ENCODE measurements at places on chromosomes 3 and 15.

DNA sequence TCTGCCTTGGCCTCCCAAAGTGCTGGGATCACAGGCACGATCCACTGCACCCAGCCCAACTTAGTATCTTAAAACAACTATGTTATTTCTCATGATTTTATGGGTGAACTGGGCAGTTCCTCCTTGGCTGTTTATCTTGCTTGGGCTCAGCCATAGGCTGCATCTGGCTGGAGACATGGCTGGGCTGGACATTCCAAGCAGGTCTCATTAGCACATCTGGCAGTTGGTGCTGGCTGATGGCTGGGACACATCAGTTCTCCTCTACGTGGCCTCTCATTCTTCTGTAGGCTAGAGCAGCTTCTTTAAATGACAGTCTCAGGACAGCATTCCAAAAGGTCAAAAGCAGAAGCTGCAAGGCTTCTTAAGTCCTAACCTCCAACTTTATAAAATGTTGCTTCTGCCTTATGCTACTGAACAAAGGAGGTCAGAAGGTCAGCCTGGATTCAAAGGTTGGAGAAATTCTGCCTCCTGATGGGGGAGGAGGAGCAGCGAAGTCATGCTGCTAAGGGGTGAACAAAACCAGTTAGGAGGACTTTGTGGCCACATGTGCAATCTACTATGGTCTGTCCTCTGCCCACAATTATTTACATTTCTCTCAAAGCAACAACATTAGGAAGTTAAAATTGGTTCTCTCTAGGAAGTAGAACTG lies 144.0 kb downstream of the AQP9 start:
- DNase-seq, result no peak

GRCh38 chr3:113783463-113783862 lies 36.6 kb downstream of the ATP6V1A start:
- DNase-seq, result no peak

DNA sequence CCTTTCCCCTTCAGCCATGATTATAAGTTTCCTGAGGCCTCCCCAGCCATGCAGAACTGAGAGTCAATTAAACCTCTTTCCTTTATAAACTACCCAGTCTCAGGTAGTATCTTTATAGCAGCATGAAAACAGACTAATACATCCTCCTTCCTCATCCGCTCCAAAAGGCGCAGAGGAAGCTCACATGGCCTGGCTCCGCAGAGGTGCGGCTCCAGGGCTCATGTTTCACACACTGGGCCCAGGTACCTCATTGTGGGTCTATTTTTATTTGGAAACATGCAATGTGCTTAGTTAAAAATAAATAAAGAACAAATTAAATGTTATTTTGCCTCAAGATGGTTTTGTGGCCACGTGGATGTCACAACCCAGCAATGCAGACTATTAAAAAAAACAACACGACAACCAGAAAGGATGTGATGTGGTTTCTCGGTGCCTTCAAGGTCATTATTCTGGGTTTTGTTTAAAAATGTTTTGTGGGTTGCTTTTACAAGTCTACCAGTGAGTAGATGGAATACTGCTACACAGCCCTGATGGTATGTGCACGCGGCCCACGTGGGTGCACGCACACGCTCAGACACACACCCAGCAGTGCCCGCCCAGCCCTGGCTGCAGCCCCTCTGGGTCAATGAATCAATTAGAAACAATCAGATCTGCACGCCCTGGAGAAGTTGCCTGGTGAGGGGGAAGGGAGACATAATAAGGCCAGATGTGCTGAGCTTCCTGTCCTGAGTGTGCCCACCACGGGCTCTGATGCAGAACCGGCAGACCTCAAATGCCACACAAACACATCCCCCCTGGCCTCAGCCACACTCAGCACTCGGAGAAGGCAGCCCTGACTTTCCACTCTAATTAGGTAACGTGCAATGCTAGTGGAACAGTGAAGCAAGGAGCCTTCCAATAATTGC lies 140.1 kb downstream of the ADAMTS17 start:
- no peak for DNase-seq

DNA sequence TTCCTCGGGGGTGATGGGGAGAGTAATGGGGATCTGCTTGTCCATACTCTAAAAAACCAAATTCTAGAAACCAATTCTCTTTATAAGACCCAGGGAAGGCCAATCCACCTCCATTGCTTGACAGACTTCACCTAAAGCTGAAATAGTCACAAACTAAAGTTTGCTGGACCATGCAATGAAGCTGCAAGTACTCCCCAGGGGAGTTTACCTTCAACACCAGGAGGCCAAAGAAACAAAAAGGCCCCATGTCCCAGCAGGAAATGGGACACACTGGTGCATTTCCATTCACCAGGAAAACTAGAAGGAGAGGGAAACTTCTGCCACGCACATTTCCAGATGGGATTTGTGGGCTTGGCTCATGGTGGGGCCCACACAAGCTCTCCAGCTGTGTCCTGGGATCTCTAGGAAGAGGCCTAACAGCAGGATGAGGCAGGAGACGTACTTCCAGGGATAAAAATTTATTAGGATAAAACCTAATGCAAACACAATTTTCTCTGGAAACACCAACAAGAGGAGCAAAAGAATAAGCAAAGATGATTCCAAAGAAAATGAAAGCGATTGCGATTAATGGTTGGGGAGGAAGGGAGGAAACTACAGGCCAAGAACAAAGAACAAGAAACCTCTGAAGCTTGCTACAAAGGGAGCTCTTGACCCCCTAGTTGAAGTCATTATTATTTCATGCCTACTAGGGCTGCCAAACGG lies 238.0 kb upstream of the LRTM1 start:
- no peak for DNase-seq

- DNase-seq, result no peak
Observed at GRCh38 chr15:84736375-84736774, 12.0 kb upstream of the ZNF592 start.

GRCh38 chr3:39383881-39384664 lies 903 bp downstream of the SLC25A38 start:
- DNase-seq, result peak; percentile 87

DNA sequence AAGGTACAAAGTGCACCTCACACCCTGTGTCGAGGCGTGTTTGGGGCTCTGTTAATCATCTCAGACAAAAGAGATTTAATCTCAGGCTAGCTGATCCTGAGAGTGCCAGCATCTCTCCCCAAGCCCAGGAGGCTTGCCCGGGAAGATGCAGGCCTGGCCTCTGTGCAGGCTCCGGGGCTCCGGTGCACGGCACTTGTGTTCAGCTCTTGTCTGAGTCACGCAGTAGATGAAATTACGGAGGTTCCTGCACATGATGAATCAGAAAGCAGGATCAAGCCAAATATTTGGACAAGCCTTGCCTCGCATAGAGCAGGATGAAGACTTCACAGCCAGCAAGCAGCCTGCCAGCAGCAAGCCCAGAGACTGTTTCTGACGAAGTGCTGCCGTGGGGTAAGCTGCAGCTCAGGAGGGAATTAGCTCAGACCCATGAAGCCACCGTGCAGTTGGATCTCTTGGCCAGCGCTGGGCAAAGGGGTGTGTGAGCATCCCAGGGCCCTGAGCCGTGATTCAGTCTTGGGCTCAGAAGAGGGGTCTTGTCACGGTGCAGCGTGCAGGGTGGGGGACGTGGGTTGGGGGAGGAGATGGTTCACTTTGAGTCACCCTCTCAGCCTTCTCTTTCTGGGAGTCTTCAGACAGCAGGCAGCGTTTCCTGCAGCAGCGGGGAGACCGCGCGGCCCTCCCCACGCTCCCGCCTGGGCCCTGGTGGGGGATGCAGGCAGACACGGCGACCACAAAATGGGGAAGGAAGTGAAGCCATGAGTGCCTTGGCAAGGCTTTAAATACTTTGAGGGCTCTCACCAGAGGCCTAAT lies 89.2 kb upstream of the MEF2A start:
- no peak for DNase-seq

DNA sequence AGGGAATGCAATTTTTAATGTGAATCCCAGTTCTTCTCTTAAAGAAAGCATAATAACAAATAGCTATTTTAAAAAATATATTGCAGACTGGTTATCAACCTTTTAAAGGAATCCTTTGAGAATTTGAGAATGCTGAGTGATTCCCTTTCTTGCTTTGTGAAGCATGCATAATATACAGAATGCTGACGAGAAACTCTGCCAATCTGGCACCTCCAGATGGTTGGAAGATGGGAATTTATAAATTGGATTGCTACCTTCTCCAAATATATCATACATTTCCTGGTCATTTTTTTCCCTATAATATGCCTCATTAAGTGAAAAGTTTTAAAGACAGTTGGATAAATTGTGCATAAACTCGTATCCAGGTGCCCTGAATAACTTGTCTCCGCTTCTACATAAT lies 333.9 kb upstream of the ARPP21 start:
- DNase-seq, result no peak

DNA sequence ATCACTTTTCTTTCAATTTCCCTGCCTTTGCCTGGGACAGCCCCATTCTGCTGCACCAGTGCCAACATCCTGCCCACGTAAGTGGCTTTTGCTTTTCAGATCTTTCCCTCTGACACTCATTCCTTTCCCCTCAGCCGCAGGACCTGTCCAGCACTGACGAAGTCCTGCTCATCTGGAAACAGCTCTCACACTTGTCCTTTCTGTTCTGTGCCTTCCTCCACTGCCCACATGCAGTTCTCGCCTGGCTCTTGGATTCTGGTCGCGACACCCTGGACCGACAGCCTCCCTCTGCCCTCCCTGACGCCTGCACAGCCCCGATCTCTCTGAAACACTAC lies 99.7 kb downstream of the ADCY5 start:
- no peak for DNase-seq

GRCh38 chr3:197222937-197223370 lies 75.5 kb downstream of the DLG1 start:
- no peak for DNase-seq

DNA sequence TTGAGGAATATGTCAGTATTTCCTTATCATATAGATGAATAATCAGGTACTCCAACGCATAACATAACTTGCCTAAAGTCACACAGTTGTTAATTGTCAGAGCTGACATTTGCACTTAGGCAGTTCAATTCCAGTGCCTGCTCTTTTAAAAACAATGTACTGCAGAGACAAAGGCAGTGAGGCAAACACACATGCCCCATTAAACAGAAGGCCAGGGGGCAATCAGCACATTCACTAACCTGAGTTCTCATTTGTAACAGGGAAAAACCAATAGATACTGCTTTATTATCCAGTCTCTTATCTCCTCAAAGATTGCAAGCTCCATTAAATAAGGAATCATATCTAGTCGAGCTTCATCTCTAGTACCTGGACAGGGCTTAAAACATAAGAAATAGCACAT lies 1017.4 kb downstream of the SQOR start:
- DNase-seq, result no peak

DNA sequence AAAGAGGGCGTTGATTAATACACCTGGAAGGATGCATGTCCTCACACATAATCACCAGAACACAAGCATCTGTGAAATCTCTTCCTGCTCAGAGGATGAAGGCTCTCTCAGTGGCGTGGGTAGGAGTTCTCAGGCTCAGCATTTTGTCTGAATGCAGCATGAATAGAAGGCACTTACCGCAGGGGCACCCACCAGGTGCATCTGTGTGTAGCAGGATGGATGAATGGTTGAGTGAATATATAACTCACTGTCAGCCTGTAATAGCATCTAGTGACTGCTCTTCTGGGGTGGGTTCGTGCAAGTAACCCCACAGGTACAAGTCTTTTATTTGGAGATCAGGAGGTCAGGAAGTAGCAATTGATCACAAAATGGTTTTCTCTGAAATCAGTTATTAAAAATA lies 143.0 kb downstream of the SQOR start:
- no peak for DNase-seq

- no peak for DNase-seq
Observed at GRCh38 chr15:42137461-42138261, 18.8 kb downstream of the PLA2G4F start.

DNA sequence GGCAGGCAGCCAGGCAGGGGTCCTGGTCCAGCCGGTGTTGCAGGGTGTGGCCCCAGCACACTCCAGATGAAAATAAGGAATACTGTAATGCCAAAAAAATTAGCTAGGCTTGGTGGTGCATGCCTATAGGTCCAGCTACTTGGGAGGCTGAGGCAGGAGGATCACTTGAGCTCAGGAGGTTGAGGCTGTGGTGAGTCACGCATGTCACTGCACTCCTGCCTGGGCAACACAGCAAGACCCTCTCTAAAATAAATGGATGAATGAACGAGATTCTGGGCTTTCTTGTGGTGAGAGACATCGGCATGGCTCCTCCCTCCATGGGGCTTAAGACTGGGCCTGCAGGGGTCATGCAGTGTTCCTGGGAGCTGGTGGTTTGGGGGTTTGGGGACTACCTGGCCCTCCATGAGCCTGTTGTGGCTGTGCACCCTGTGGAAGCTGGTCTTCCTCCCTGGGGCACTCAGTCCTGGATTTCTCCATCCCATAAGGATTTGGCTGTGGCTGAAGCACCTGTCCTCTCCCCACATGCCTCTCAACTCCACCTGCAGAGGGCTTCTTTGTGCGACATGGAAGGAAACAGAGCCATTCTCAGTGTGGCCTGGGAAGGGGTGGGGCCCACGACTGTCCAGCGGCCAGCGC lies 7.6 kb upstream of the RCCD1 start:
- DNase-seq, result no peak

DNA sequence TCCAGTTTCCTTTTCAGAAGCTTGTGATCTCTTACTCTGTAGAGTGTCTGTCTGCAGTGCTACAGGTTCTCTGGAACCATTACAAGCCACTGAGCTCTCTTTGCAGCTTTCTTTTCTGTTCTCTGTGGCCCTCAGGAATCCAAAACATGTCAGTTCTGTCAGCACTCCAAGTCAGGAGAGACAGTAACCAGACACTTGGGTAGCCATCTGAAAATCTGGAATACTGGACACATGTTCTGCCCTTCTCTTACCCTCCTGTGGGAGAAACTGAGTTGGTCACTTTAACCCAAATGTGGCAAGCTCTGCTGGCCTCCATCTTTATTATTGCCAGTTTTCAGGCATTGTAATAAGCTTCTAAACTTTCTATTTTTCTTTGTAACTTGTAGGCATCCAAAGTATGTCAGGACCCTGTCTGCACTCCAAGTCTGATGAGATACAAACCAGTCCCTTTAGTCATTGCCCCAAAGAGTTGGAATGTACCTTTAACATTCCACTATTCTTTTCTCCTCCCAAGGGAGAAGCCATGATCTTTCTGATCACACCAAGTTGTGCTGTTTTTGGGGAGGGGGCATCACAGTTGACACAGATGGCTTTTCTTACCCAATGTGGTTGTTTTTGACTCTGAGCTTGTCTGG lies 183.7 kb downstream of the DPH6 start:
- DNase-seq, result no peak

DNA sequence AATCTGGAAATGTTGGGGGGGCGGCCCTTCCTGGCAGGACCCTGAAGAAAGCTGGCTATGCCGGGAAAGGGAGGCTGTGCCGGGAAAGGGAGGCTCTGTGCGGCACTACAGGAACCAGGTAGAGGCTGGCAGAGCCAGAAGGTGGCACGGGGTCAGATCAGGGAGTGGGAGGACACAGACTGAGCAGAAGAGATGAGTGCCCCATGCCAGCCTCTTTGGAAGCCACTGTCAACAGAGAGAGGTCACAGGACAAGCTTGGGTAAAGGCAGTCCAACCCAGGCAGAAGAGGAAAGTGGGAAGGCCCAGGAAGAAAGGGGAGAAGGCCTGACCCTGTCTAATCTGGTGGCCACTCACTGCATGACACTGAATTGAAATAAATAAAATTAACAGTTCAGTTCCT lies 1.5 kb downstream of the C15orf62 start:
- no peak for DNase-seq
